Activated T-helper 2 cell treated with anti-CD3 and anti-CD28 coated beads, Interferon-gamma antibody, Interleukin-2, Interleukin-4, amounts not matched to agents 10 μg/mL and 5 μg/mL and 100 μg/mL, durations not matched to agents 14 hours and 24 hours and 36 hours (primary cell): ENCODE measurements at places on chromosomes 3 and 15. TPM values are rescaled to one million over a fixed set of nuclear protein-coding genes. Genes with fewer than 3 reads are reported as not detected.

Gene FAM81A
- 0.69 and 1.1 TPM in 2 replicates for total RNA-seq

Gene ZNF80
- 0.64 and 0.74 TPM in 2 replicates for total RNA-seq

DNA sequence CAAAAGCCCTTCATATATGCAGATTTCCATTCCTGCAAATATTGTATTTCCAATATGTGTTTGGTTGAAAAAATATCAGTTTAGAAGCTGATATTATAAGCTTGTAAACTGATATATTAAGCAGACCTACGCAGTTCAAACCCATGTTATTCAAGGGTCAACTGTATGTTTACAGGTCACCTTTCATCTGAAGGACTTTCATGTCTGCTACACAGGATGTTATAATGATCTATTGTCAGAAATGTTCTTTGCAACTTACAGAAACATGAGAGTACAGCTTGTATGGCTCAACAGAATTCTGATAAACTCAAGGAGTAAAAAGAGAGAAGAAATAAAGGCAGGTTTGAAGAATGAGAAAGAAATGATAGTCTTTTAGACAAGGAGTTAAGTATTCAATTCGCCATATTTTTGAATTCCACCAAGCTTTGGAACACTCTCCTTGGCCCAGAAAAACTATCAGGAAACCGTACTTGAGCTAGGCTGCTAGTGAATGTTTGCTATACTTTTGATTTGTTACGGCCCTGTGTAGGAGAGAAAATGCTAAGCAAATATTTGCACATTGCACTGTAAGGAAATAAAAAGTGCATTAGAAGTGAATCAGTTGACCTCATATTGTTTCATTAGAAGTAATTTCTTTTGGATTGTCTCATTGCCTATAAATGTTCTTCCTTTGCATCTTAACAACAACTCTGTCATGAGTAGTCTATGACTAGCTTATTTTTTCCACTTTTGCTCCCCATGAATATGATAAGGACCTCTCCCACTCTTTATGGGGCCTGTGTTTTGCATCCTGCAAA lies 81.2 kb downstream of the NEK11 start:
- H3K27ac ChIP-seq, result no peak overlapping the region
- no peak overlapping the region for H3K4me3 ChIP-seq
- H3K4me1 ChIP-seq, result no peaks in the 10 kb centered on the region
- no peak for DNase-seq
- no peaks in the 10 kb centered on the region for H3K36me3 ChIP-seq

GRCh38 chr3:125431912-125432790 lies 57.0 kb upstream of the ZNF148 start:
- H3K27ac ChIP-seq, result no peak overlapping the region
- no peak overlapping the region for H3K4me3 ChIP-seq
- DNase-seq, result no peak
- H3K36me3 ChIP-seq, result no peaks in the 10 kb centered on the region
